NCI-H526 treated with DMSO at 0.1 percent for 48 hours (cell line): ENCODE measurements at places on chromosomes 5 and 9.

DNA sequence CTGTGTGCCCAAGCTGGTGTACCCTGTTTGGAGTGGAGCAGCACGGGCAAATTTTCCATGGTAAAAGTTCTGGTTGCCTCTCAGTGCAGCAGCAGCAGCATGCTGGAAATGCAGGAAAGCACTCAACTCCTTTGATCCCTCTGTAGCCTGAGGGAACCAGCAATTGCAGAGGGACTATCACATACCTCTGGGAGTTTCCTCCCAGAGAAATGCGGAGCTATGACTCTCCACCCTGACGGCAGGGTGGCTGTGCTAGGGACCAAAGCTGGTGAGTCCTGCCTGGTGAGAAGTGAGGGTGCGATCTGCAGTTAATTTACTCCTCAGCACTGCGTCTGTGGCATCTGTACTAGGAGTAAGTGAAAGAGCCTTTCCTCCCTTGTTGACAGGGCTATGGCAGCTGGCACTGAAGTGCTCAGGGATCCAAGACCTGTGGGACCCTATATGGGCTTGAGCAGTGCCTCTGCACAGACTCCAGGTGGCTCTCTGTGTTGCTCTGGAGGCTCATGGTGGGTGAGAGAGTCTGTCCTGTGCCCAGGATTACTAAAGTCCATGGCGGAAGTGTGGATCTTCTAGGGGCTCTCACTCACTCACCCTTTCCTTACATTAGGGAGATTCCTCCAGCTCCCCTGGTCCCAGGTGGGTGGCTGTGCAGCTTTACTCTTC is 601.2 kb upstream of the TYRP1 start:
- no peak for DNase-seq

- peak; percentile 13 for DNase-seq
Measured at GRCh38 chr5:144187699-144188294, 17.1 kb downstream of the KCTD16 start.

- no peak for DNase-seq
Measured at GRCh38 chr5:25649628-25650265, 1005.0 kb upstream of the CDH10 start.

- DNase-seq: no peak
Measured at GRCh38 chr9:113945784-113946183, 69.7 kb downstream of the ZNF618 start.

GRCh38 chr5:93421987-93422401 is 159.0 kb downstream of the NR2F1-AS1 start:
- DNase-seq: no peak

- no peak for DNase-seq
Measured at GRCh38 chr9:33065157-33066076, 11.1 kb downstream of the SMU1 start.

DNA sequence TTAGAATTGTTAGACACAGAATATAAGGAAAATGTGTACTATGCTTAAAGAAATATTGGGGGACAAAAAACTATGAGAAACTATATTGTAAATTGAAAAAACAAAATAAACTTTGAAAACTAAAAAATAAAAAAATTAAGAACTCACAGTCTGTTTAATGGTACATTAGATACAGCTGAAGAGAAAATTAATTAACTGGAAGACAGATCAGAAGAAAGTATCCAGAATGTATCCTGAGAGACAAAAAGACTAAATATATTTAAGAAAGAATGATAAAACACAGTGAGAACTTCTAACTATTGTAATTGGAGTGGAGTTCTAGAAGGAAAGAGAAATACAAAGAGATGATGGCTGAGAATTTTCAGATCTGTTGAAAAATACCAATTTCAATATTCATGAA is 57.6 kb upstream of the SH3PXD2B start:
- DNase-seq: no peak

DNA sequence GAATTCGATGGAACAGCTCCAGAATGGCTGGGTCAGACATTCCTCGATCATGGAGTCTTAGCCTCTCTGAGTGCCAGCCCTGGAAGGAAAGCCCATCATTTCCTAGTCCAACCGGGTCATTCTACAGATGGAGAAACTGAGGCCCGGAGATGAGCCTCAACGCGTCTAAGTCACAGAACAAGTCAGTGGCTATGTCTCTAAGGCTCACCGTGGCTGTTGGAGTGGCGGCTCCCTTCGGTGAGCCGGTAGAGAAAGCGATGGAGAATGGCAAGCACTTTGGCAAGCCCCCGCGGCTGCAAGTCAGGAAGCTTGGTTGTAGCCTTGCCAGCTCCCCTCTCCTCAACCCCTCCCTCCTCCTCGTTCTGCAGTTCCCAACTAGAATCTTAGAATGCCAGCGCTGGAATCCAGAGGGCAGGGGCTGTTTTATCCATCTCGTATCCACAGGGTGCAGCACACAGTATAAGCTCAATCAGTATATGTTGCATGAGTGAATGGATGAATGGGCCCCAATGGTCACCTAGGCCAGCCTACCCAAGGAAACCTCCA is 438 bp upstream of the ARSI start:
- DNase-seq: no peak
